Endothelial cell (in vitro differentiated cells): ENCODE measurements at places on chromosomes 13 and 19.

DNA sequence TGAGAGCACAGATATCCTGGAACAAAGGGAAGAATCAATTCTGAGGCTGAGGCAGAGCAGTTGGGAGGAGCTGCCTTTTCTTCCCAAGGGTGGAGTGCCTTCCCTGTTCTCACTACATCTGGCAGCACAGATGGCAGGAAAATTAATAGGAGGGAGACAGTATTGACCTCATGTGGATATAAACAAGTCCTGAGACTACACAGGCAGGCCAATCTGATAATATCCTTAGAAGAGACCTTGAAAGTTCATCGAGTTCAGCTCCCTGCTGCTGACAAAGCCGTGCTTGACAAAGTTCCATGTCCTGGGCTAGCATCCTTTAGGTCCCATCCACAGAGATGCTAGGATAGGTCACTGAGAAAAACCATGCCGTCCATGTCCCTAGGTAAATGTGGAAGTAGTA, 1451.5 kb downstream of the EFNB2 start:
- no peak for DNase-seq

DNA sequence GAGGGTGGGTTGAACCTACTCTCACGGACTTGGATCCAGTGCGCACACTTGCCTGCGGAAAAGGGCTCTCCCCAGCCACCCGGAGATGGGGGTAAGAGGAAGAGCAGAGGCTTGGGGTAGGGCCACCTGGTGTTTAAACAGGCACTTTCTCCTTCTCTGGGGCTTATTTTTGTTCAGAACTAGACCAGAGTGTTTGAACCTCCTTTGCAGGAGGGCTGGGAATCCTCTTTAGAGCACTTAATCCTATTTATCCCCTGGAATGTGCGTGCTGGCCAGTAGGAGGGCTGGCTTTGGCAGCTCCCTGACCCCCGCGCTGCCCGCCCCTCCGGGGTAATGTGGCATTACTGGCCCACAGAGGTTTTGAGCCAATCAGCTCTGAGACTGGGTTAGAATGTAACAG, 2.0 kb downstream of the RGS9BP start:
- DNase-seq = no peak

DNA sequence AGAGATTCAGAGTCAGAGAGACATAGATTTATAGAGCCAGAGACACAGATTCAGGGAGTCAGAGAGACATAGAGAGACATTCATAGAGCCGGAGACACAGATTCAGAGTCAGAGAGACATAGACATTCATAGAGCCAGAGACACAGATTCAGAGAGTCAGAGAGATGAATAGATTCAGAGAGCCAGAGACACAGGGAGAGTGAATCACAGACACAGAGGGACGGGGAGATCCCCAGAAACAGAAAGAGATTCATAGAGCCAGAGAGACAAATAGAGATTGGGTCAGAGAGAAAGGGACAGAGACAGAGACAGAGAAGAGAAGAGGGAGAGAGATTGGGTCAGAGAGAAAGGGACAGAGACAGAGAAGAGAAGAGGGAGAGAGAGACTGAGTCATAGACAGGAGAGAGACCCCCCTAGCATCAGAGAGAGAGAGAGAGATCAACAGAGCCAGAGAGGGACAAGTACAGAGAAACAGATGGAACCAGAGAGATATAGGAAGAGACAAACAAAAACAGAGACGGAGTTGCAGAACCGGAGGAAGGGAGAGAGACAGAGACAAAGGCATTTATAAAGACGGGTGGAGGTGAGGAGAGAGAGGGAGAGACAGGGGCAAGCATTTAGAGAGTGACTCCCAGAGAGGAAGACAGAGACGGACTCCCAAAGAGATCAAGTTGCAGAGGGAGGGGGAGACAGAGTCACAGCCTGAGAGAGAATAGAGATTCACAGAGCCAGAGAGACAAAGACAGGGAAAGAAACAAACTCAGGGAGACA, 1.1 kb upstream of the PRKCG start:
- no peak for DNase-seq

- no peak for DNase-seq
Observed at GRCh38 chr13:77696006-77696878, 1.2 kb upstream of the SLAIN1 start.

DNA sequence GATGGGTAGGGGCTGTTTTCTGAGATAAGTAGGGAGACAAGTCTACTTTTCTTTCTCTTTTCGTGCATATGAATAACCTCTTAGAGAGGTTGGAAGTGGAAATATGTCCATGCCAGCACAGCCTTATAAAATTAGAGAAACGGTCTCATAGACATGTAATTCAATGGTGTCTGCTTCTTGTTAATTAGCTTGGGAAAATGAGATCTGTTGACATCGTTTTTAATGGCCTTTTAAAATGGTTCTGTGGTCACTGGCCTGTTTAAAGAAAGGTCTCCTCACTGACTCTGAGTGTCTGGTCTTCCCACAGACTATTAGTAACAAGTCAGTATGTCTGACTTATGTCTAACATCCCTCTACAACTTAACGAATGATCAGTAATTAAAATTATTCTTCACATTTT, 487.1 kb downstream of the SLITRK6 start:
- DNase-seq = no peak

DNA sequence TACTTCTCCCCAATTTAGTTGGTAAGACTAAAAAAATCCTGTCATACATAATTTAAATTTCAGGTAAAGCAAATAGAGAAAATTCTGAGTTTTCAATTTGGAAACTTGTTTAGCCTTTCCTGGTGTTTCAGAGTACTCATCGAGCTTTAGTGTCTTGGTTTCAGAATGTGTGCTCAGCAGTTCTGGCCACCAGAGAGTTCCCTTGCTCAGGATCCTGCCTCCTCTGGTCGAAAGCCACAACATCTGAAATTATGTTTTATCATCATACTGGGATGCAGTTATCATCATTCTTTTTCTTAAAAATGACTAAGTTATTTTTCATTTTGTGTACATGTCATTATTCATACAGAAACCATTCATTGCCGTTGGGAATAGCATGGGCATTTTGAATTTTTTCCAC, 263.2 kb upstream of the SPRY2 start:
- DNase-seq = no peak

GRCh38 chr19:39906283-39906682, 28.2 kb downstream of the FCGBP start:
- DNase-seq = no peak

GRCh38 chr19:9597027-9597426, 12.7 kb upstream of the ZNF121 start:
- no peak for DNase-seq

GRCh38 chr19:41449079-41449864, 6.3 kb downstream of the ERICH4 start:
- peak; percentile 88 for DNase-seq

- DNase-seq = no peak
Observed at GRCh38 chr19:48780631-48781391, 25.5 kb downstream of the FGF21 start.

DNA sequence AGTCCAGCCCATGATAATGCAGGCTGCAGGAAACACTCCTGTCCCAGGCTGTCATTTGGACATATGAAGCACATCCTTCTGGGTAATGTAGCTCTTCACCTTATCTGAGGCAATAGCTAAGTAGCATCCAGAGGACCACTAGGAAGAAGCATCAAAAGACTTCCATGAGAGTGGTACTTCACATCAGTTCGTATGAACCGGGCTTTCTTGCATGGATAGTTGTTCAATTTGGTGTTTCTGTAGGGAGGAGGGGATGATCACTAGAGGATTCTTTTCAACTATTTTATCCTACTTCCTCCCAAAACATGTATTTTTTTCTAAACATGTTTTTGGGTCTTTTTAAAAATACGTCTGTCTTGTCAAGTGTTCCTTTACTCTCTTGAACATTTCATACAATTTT, 12.9 kb downstream of the ZNF302 start:
- no peak for DNase-seq

DNA sequence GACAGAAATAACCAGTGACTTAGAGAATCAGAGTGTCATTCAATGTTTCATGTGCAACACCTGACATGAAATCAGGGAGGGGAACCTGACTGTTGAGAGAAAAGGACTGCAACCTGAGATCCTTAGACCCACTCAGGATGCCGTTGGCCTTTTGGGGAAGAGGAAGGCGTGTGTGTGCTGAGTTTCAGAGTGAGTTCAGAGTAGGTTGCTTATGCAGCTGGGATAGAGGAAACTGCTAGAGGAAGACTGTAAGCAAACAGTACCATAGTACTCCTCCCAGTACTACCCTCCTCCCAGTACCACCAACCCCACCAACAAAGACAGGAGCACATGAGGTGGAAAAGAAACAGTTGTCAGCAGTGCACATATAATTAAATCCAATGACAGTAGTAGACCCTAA, 63.7 kb downstream of the KL start:
- no peak for DNase-seq

GRCh38 chr13:93721483-93721882, 494.9 kb downstream of the GPC6 start:
- no peak for DNase-seq

DNA sequence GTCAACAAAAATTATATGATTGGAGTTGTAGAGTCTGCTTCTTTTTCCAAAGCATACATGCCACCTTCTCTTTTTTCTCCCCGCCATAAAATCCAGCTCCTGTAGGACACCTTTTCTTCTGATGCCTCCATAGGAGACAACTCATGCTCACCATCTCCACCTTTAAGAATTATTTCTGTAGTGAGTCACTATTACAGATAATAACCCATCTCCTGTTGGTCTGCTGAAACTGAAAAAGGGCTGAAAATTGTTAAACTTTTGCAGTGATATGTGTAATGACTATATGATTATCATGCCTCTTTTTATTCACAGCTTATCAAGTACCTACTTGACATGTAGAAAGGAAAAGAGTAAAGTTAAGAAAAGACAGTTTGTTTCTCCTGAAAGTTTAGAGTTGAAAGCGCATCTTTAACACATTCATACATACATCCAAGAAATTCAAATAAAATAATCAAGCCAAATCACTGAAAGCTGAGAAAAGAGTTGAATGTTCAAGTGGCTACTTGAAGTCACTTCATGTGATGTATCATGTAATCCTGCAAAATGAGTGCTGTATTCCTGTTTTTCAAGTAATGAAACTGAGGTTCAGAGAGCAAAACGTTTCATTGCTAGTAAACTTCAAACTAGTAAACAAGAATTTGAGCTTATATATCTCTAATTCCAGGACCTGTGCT, 35.5 kb upstream of the LPAR6 start:
- DNase-seq = no peak

DNA sequence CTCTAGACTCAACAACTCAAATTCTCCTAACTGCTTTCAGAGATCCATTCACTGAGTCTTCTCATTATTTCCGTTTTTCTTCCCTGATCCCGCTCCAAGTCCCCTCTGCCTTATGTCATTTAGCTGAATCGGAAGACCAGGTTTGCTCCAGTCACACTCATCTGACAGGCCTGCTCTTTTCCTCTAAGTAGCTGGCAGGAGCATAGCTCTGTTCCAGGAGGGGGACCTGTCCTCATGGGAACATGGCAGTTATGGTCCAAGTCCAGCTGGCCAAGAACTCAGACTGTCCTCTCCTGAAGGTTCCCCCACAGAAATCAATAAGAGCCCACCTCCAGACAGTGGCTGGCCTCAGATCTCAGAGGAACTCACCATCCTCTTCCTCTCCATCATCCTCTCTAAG, 130.9 kb upstream of the SERP2 start:
- DNase-seq = no peak

- no peak for DNase-seq
Observed at GRCh38 chr13:75693227-75693626, 57.1 kb downstream of the LMO7 start.

GRCh38 chr13:101654883-101655282, 202.4 kb downstream of the ITGBL1 start:
- DNase-seq = no peak

GRCh38 chr13:58619396-58620113, 988.0 kb downstream of the PCDH17 start:
- DNase-seq = no peak

GRCh38 chr19:4636151-4636717, 3.1 kb upstream of the TNFAIP8L1 start:
- DNase-seq = peak; percentile 93

DNA sequence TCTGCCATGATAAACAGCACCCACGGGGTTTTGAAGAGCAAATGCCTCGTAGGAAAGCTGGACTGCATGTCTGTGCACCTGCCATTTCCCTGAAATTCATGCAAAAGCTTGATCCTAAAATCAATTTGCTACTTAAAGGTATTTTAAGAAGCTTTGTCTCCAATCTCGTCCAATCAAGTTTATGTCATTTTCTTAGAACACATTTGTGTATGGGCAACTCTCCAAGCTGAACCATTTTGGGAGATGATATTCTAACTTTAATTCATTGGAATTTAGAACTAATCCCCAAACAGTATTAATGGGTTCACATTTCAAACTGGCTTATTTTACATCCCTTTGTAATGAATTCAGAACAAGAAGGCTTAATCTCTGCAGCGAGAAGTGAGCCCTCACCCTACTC, 822 bp downstream of the ADPRHL1 start:
- DNase-seq = no peak

DNA sequence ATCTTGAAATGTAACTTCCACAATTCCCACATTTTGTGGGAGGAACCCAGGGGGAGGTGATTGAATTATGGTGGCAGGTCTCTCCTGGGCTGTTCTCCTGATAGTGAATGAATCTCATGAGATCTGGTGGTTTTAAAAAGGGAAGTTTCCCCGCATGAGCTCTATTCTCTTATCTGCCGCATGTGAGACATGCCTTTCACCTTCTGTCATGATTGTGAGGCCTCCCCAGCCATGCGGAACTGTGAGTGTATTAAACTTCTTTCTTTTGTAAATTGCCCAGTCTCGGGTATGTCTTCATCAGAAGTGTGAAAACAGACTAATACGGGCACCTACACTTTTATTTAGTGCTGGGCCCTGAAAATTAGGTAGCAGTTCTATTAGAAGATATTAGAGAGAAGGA, 45.8 kb downstream of the TNFSF13B start:
- DNase-seq = no peak

DNA sequence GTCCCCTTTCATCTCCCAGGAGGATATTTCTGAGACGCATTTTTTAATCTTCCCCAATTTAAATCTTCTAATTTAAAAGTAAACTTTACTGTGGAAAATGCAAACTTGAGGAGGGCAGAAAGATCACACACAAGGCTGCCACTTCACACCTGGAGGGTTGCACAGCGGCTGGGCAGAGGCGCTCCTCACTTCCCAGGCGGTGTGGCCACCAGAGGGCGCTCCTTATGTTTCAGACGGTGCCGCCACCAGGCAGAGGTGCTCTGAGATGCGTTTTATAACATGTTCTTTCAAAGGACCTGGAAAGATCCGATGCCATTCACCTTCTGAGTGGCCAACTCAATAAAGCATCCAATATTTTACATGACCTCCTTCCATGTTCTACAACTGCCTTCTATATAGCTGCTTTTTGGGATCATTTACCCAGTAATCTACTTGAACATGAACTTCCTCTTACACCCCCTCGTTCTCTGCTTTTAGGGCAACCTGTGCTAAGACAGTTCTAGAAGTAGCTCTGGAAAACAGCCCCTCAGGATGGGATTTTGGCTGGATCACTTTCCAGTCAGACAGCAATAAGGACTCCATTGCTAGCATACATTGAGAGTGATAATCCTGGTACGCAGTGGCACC, 14.8 kb upstream of the MTUS2 start:
- peak; percentile 59 for DNase-seq

DNA sequence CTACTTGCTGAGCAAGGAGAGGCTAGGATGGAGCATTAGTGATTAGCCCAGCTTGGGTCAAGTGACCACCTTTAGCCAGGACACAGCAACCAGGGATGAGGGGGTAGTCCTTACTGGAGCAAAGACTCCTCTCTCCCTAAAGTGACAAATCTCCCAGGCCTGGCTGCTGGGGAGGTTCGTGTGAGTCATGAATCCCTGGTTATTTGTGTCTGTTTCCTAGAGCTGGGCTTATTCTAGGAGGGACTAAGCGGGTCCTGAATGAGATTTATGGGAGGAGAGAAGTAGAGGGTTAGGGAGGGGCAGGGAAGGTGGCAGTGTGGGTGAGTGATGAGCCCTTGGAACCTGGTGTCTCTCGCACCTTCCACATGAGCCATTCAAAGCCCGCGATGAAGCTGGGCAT, 487.3 kb downstream of the TSHZ3 start:
- no peak for DNase-seq
